HS-5 (cell line): ENCODE measurements at places on chromosomes 11 and 22.

- DNase-seq = no peak
Observed at GRCh38 chr22:47515384-47516125, 753.1 kb downstream of the TBC1D22A start.

GRCh38 chr11:46743693-46744339 is 24.8 kb downstream of the F2 start:
- DNase-seq = no peak

- no peak for DNase-seq
Observed at GRCh38 chr22:20051927-20052308, 28.1 kb upstream of the DGCR8 start.

- DNase-seq = no peak
Observed at GRCh38 chr11:96339706-96340554, 3.1 kb downstream of the MAML2 start.
